NCI-H146 (cell line): ENCODE measurements at places on chromosomes 1 and 21.

DNA sequence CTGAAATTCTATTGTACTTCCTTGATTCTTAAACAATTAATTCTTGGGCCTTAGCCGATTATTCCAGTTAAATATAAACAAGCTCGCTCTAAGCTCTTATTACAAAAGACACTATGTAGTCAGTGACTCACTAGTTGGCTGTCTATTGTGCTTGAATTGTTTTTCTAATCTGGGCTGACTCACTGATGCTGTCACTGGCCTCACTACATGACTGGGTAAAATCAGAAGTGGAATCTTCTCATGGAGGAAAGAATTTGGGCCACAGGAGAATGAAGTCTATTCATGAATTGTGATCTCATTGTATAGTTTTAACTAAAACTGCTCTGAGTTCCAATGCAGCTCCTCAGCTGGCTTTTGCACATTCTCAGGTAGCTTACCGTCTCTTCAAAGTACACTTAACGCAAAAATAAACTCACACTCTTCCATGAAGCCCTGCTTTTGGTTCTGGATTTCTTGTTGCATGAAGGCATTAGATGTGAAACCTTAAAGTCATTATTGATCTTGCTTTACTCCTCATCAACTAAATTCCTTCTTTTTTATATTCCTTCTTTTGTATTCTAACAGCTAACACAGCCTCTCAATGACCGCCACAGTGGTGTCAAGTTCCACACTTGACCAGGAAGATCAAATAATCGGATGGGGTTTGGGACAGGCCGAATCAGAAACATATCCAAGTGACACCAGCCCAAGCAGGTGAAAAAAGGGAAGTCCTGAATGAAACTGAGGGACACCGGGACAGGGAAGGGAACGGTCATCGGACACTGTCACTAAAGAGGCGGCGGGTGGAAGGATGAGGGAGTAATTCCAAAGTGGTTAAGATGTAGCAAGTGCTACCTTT lies 80.9 kb upstream of the LBR start:
- peak; percentile 80 for DNase-seq

- DNase-seq = no peak
Observed at GRCh38 chr1:47382399-47382983, 33.6 kb upstream of the FOXE3 start.

- peak; percentile 54 for DNase-seq
Observed at GRCh38 chr1:177945943-177946650, 23.8 kb downstream of the SEC16B start.

- no peak for DNase-seq
Observed at GRCh38 chr1:172178886-172179285, 241.6 kb upstream of the C1orf105 start.

GRCh38 chr1:70227439-70227838 lies 6.3 kb downstream of the SRSF11 start:
- DNase-seq = no peak

DNA sequence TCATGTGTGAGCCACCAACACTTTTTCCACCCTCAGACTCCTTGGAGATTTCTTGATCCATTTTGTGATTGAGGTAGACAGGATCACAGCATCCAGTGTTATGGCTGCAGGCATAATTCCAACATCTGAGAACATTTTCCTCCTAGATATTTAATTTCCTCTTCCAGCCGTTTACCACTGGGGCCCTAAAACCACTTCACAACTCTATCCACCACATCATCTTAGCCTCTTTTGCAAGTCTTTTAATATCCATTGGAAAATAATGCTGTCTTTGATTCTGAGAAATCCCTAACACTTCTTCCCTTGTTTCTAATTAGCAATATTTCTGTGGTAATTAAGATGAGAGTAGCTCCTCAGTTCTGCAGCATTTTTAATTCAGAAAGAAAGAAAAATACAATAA lies 190.1 kb downstream of the TNR start:
- DNase-seq = no peak

DNA sequence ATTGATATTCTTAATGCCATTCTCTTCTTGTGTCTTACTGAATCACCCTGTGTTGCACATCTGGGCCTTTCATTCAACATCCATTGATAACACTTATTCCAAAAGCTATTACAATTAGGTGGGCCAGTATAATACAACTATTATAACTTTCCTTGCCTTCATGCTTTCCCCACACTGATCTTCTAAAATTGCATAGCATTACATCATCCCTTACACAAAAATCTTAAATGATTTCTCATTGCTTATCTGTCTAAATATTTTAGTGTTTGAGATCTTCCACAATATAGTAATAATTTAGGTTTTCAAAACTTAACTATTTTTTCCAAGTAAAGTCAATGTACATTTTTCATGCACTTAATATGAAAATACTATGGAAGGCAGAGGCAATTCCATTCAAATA lies 1634.1 kb downstream of the PLA2G4A start:
- no peak for DNase-seq

DNA sequence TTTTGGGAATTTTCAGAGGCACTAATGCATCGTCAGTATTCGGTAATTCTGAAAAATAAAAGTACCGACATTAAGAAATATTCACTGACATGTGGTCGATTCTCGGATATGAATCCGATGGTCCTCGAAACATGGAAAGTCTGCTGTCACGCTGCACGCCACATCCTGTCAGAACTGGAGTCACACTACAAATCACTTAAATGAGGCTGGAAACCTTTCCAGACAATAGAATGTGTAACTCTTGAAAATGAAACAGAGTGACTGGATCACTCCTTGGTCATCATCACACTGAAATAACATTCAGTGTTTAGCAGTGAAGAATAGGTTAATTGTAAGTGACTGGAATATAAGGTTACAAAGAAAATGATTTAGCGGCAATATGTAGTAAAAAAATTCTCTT lies 620.1 kb upstream of the ADAMTS5 start:
- no peak for DNase-seq

- no peak for DNase-seq
Observed at GRCh38 chr1:181153634-181153961, 65.1 kb downstream of the IER5 start.

GRCh38 chr1:151829352-151830046 lies 2.1 kb downstream of the RORC start:
- no peak for DNase-seq

- no peak for DNase-seq
Observed at GRCh38 chr1:201362906-201363305, 14.6 kb downstream of the TNNT2 start.

GRCh38 chr1:173669491-173669941 lies at the start of gene ANKRD45:
Gene ANKRD45 (minus strand): TSS chr1:173669851. CDS start chr1:173659418, 10,433 bp downstream.
- no peak for DNase-seq

GRCh38 chr1:54328066-54328636 lies 78.0 kb downstream of the SSBP3 start:
- DNase-seq = no peak

DNA sequence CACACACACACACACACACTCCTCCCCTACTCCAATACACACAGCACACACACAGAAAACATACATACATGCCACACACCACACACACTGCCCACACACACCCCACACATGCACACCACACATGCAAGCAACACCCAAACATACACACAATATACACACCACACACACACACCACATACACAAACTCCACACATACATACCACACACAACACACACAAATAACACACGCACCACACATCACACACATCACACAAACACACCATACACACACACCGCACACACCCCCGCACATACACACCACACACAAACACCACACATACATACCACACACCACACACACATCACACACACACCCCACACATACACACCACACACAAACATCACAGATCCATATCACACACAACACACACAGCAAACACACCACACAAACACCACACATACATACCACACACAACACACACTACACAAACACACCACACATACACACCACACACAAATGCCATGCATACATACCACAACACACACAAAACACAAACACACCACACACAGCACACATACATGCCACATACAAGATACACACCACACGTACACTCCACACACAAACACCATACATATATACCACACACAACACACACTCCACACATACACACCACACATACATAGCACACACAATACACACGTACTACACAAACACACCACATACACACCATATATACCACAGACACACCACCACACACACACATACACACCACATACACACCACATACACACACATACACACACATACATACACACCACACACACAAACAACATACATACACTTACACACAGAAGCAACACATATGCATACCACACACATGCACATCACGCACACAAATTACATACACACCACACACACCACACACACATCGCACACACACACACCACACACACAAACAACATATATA lies 932 bp upstream of the RAB7B start:
- no peak for DNase-seq

DNA sequence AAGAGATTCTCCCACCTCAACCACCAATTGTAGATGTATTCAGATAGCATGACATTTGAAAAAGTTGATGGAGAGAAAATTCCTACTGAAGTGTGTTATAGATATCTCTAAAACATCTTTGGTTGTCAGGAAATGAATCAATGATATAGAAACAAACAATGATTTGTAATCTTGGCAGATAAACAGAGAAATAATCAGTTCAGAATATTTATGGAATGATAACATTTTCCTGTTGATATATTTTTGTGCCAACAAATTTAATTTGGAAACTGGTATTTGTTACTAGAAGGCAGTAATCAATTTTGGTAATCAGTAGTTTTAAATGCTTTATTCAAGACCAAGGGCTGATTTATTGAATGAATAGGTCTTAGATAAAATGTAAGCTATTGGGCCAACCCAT lies 695.6 kb downstream of the USP25 start:
- DNase-seq = no peak

GRCh38 chr21:42699196-42699595 lies 45.8 kb downstream of the PDE9A start:
- no peak for DNase-seq

DNA sequence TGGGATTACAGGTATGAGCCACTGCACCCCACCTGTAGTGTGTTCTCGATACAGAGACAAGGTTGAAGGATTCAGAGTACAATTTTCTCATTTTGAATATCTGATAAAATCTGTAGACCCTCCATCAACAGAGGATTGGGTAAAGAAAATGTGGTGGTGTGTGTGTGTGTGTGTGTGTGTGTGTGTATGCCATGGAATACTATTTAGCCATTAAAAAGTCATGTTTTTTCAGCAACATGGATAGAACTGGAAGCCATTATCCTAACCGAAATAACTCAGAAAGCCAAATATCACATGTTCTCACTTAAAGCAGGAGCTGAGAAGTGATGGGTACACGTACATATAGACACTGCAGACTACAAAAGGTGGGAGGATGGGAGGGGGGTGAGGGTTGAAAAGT lies 57.9 kb downstream of the TRAF5 start:
- DNase-seq = no peak

DNA sequence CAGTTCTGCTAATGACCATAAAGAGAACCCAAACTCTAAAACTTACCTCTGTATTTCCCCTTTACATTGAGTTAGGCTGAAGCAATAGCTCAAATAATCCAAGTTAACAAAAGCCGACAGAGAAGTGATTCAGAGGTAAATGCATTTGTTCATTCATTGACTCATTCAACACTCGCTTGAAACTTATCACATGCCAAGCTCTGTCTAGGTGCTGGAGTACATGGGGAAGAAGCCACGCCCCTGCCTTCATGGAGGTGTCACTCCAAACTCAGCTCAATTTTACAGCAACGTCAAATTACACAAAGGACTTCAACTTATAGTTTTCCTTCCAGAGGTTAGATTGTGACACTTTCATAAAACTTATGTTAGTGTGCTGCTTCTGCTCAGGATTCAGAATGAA lies 45.8 kb downstream of the SLC25A24 start:
- DNase-seq = no peak

- no peak for DNase-seq
Observed at GRCh38 chr21:41216486-41216885, 48.5 kb downstream of the BACE2 start.

DNA sequence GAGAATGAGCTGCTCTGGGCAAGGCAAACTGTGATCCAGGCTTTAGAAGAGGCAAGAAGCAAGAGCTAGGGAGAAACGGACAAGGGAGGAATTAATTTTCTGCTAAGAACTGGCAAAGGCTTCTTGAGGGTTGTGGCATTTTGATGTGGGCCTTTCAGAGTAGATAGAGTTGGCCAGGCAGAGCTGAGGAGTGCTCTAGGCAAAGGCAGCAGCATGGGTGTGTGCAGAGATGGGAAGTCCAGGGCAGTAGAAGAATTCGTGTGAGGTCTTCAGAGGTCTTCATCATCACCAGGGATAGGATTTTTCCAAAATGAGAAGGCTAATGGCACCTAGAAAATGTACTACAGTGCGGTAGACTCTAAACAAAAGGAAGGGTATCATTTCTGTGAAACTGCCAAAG lies 237.8 kb downstream of the LTN1 start:
- DNase-seq = no peak

DNA sequence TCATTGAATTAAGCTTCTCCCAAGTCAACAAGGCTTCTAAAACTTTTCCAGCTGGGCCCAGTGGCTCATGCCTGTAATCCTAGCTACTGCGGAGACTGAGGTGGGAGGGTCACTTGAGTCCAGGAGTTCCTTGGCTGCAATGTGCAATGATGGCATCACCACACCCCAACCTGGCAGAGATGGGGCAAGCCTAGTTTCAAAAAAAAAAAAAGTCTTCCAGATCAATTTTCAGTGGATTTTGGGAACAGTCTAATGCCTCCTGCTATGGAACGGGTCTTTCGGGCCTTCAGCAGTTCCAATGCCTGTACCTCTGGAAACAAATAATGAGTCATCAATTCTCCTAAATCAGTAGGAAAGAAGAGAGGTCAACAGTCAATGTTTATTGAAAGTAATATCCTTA lies 38.0 kb downstream of the FMO4 start:
- DNase-seq = no peak

- DNase-seq = no peak
Observed at GRCh38 chr1:211336775-211337174, 10.1 kb downstream of the TRAF5 start.

DNA sequence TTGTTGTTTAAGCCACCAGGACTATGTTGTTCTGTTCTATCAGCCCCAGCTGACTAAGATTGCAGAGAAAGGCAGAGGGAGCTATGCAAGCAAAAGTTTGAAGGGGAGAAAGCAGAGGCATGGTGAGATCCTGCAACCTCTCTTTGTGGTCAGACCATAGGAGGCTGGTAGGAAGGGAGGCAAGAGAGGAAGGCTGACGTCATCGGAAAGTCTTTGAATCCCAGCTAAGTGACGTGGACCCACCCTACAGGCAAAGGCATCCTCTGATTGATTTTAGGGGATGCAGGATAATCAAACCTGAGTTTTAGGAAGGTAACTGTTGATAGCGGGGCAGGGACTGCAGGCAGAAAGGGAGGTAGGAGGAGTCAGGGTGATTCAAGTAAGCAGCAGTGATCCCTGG lies 23.3 kb upstream of the TNNI1 start:
- DNase-seq = no peak

DNA sequence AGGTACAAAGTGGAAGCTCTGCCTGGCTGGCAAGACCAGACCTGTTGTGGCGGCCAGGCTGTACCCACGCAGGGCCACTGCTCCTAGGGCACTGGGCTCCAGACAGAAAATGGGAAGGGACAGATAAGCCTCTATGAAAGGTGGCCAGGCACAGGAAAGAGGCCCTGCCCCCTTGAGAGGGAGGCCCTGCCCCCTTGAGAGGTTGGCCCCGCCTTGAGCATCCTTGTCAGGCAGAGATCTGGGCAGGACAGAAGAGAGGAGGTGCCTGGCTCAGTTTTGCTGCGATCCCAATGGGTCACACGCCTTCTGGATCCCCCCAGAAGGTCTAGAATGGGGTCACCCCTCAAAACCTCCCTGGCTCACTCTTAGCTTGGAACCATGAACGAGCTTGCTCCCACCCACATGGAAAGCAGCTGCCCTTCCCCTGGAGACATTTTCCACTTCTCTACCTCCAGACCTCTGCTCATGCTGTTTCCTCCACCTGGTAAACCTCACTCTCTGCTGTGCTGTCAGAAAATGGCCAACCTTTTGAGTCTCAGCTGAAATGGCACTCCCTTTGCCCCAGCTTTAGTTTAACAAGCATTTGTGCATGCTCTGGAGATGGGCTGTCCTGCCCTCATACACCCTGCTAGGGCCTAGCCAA lies 17.5 kb upstream of the ECE1 start:
- DNase-seq = no peak
